8988T (cell line): ENCODE measurements at places on chromosomes 11 and 22.

GRCh38 chr11:18706330-18707243 lies 8.0 kb downstream of the TMEM86A start:
- no peak for DNase-seq

DNA sequence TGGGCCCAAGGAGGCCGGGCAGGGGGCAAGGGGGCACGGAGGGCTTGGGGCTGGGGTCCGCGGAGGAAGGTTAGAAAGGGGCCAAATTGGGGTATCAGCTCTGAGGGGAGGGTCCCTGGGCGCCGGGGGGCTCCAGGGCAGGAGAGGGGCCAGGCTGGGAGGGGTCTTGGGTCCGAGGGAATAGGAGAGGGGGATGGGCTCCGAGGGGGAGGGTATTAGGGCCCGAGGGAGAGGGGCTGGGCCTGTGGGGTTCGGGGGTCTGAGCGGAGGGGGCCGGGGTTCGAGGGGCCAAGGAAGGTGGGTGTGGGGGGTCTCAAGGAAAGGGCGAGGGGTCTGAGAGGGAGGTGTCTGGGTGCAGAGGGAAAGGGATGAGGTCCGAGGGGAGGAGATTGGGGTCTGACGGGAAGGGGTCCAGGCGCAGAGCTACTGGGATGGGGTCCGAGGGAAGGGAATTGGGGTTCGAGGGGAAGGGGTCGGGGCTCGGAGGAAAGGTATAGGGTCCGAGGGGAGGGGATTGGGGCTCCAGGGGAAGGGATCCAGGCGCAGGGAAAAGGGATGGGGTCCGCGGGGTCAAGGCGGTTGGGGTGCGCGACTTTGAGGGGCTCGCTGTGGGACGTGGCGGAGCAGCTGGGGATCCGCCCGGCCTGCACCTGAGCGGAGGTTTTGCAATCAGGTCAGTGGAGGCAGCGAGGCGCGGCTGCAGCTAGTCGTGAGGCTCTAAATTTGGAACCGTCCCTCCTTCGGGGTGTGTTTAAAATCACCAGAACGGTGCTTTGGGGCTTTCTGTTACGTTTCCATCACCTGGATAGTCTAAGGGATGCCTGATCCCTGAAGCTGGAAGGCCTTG lies 728 bp downstream of the CTTN start:
- no peak for DNase-seq

DNA sequence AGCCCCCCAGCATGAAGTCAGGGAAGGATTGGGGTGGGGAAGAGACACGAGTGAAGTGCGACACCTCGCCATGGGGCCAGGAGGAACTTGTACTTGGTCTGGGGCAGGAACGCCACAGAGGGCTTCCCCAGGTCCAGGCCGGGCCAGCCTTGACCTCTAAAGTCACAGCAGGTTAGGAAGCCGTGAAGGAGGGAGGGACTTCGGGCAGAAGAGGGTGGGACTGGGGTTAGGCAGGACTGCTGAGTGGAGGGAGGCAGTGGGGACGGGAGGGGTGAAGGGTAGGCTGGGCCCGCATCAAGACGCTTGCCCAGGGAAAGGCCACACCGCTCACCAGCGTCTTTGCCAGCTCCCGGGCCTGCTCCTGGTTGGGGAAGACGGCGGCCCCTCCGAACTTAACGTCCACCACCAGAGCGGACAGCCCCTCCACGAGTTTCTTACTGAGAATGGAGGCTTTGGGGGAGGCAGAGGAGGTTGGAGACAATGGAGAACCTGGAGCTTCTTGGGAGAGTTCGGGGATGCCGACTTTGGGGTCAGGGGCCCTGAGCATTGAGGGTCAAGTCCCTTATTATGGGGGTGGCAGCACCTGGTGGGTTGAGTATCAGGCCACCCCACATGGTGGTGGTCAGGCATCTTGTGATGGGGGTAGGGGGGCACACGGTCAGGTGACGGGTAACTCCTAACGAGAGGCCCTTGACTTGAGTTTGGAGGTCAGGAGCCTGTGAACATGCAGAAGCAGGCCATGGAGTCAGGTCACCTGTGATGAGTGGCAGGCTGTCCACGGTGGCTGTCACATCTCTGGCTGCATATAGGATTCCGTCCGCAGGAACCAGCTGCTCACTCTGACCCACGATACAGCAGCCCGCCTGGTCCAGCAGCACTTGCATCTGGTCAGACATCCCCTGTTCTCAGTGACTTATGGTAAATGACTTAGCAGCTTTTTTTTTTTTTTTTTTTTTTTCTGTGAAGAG lies 1.7 kb upstream of the SCO2 start:
- no peak for DNase-seq

GRCh38 chr11:62542111-62542745 lies 4.4 kb downstream of the AHNAK start:
- no peak for DNase-seq

DNA sequence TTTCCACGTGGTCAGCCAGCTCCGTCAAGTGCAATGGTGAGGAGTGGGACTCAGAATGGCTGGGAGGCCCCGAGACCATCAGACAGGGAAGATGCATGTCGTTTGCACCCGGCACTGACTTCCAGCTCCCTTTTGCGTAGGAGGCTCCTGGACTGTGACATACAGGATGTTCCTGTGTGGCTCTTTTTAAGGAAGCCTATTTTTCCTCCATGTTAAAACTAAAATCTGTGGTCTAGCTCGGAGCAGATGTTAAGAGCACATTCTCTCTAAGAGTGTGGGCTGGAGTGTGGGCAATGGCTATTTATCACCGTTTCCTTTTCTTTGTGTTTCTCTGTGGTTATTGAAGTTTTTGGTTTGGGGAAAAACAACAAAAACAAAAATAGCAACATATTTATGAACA lies 40.9 kb upstream of the AMPD3 start:
- DNase-seq, result no peak

DNA sequence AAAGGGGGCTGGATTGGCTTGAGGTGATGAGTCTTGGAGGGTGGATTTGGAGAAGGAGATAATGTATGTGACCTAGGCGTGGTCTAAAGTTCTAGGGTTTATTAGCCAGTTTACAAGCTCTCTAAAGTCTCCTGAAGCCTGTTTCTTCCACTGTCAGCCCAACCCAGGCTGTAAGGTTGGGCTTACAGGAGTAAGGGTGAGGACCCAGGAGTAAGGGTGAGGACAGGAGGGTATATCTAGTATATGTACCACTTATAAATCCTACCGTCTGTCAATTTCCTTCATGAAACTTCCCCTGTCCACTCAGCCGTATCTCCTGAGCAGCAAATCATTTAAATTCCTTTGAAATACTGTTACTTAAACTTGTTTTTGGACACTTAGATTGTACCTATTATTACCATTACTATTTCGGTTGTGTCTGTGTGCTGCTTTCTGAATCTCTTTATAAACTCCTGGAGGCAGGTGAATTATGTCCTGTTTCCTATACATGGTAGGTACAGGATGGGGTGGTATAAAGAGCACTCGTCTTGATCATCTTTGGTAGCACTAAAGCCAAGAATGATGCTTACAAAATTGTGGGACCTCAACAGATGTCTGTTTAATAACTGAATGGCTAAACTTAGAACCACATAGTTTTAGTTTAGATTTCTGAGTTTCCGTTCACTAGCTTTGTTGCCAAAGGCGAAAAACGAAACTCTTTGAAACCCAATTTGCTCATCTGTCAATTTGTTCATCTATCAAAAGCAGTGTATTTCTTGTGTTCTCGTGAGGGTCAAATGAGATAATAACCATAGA lies 192.0 kb downstream of the GRIK4 start:
- DNase-seq, result no peak

GRCh38 chr11:77726524-77726923 lies 88.9 kb upstream of the CLNS1A start:
- DNase-seq, result no peak

DNA sequence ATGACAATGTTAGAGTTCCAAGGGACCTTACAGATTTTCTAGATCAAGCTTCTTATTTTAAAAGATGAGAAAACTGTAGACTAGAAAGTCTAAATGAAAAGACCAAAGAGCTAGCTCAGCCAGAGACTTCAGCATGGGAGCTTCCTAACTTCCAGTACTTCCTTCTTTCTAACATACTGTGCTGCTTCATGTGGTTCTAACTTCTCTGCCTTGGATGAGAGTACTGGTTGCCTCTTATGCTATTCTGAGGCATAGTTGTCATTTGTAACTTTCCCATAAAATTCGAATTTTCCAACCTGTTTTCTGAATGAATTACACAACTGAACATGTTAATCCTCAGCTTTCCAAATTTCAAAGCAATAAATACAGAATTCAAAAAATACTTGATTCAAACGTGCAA lies 1.8 kb downstream of the MTMR2 start:
- DNase-seq, result no peak

DNA sequence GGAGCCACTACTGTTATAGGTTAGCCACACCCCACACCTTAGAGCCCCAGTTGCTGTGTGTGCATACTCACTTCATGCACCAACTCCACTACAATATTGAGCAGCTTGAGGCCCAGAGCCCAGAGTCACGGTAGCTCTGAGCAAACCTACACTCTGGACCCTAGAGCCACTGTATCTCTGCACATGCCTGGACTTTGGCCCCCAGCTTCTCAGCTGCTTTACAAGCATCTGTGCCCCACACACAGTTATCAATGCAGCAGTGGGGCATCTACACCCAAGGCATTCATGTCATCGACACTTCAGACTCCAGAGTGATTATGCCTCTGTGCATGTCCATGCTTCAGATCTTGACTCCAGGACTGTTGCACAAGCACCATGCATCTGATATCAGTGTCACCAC lies 2.3 kb upstream of the OR5B12 start:
- no peak for DNase-seq

- DNase-seq, result no peak
Observed at GRCh38 chr11:131895865-131896264, 525.5 kb downstream of the NTM start.

- no peak for DNase-seq
Observed at GRCh38 chr11:75891947-75892739, 77.1 kb downstream of the UVRAG start.

DNA sequence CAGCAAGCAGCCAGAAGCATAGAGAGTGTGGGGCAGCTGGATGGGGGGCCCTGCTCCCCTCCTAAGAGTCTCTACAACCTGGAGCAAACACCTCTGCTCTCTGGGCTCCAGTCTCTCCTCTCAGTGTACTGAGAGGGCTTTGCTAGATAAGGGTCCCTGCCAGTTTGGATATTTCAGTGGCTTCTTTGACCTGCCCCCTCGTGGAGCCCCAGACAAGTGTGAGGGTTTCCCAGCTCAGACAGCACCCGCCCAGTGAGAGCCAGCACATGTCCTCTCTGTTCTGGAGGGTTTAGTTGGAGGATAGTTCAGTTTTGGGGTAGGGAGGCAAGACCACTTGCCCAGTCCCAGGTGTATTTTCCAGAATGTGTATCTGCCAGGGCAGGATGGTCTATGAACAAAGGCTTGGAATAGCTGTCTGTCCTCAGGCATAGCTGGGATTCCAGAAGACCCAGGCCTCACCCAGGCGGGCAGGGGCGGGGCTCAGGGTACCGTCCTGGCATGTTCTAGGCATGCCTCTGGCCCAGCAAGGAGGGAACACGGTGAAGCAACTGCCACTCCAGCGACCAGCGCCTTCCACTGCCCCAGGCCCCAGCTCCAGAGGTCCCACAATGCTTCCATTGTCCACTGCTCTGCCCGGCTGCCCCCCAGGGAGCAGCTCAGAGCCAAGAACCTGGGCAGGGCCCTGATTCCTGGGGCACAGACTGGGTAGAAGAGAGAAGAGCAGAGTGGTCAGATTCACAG lies 7.5 kb upstream of the MICALL1 start:
- no peak for DNase-seq

- no peak for DNase-seq
Observed at GRCh38 chr22:46473896-46474557, 63.4 kb downstream of the CELSR1 start.

DNA sequence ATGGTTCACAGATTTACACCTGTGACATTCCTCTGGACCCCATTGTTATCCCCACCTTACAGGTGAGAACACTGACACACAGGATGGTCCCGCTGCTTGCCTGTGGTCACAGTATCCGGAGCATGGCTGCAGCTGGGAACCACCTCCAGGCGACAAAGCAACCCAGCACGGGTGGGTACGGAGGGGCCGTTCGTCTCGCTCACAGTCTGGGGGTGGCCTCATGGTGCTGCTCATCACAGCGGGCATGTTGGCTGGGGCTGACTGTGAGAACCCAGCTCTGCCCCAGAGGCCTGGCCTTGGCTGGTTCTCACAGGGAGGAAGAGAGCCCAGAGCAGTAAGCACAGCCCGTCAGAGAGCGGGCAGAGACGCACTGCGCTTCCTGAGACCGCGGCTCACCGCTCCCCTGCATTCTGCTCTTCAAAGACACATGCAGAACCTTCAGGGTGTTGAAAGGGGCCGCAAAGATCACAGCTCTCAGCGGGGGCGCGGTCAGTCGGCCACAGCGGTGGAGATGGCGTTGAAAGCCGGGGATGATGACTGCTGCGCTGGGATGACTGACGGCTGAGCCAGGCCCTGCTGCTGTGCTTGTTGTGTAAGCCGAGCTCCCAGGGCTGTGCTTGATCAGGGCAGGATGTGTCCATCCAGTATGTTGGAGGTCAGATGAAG lies 423.0 kb downstream of the BRD1 start:
- DNase-seq, result no peak
